ENCODE measurements at places on chromosomes 5 and 9.

DNA sequence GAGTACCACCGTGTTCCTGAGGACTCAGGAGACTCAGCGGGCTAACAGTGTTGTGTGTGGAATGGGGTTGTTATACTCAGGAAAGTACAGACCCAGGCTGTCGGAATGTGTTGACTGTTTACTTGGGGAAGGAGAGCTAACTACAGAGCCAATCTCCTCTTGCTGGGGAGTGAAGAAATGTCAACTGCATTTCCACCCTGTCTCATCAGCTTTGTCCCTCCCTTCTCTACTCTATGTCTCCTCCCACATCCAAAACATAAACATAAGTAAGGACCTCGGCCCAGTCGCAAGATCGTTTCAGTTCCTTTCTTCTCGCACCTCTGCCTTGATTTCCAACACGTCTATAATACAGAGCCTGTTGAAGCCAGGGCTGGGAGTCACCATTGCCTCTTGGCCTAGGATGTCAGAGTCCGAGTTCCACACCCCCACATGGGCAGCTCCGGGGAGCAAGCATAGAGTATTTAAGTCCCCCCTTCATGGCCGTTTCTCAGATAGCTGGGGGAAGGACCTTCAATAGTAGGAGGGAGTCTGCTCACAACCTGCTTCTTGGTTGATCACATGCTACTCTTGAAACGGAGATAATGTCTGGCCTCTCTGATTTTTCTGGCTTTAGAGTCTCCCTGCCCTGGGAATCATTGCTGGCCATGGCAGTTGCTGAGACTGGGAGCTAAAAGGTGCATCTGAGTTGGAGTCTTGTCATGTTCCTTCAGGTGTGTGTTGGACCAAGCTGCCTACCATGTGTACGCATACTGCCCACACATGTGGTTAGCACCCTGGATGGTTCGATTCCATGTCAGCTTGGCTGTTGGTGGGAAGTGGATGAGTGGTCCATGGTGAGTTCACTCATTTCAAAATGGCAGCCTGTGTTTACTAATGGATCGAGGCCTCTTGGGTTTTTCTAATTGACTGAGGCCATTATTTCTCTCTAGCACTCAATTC, 147.3 kb downstream of the MTX3 start:
- no peak for DNase-seq

- no peak for DNase-seq
These were observed 119.1 kb upstream of the NR5A1 start for GRCh38 chr9:124626276-124626675.

DNA sequence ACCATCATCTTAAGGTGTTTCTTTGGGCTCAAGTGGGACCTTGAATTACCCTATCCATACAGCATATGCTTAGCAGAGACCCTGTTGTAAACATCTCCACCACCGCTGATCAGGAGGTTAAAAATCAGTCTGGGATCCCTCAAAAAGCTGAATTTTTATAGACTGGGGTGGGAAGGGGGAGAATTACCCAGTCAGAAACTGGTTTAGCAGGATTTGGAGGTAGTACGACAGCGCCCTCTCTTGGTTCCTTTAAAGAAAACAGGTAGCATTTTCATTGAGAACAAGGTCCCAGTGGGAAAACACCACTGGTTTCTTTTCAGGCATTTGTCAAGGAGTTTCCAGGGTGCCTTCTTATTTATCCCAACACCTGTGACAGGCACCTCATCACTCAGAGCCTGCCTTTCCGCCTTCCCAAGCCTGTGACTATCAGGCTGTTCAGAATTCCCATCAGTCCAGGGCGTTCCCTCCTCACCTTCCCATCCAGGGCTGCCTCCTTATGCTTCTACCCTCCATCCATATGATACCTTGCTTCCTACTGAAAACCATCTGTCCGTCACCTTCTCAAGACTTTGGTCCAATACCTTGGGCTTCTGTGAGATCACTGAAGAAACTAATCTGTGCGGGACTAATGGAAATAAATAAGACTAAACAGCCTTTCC, 203.8 kb upstream of the RAI14 start:
- DNase-seq: no peak

GRCh38 chr5:68077349-68077894, 138.1 kb upstream of the PIK3R1 start:
- no peak for DNase-seq

DNA sequence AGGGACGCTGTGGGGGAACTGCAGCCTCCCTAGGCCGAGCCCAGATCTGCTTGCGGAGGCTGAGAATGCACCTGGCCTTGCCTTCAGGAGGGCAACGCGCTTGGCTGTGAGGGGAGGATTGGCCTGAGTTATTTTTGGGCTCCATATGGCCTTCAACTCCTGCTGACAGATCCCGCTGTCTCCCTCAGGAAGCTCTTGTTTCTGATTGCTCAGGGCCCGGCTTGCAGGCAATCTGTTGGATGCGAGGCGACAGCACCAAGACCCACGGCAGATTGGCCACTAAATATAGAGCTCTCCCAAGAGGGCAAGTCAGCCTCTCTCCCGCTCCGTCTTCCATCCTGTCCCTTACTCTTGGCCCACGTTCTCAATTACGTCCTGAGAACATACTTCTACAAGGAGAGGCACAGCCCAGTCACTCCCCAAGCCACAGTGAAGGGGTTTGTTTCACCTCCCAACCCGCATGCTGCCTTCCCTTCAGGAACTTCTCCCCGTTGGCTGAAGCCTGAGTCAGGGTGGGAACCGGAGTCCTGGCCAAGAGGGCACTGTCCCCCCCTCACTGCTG, 53.6 kb downstream of the RASGEF1C start:
- no peak for DNase-seq

- peak; percentile 39 for DNase-seq
These were observed 290.5 kb downstream of the DOCK8 start for GRCh38 chr9:504921-505740.
